ENCODE measurements at places on chromosomes 3 and 15.

DNA sequence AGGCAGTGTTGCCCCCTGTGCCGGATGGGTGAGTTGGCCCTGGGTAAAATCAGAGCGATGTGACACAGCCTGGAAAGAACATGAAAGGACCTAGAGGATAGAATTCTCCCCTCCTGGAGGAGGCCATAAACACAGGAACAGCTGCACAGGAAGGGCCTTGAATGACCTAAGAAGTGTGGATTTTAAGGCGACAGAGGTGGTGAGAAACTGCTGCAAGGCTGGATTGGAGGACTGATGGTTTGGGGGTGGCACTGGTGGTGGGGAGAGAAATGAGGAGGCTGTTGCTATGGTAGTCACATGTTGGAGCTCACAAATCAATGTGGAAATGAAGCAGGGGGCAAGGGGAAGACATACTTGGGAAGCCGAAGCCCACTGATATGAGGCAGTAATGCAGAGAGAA, 13.8 kb downstream of the XIRP1 start:
- DNase-seq: no peak

DNA sequence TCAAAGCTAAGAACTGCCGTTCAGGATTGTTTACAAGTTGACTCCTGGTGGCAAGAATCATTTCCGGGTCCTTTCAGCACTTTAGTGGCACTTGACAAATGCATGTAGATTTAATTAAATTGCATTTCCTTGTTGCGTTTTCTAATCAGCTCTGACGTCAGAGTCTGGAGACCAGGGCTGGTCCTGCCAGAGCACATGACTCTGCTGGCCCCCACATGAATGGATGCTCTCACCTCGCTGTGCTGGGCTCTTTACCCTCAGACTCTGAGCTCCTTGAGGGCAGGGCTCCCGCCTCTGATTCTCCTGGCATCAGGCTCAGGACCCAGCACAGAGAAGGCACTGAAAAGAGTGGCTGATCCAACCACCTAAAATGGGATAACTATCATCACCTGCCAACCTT, 69.4 kb downstream of the FEM1B start:
- DNase-seq: no peak

DNA sequence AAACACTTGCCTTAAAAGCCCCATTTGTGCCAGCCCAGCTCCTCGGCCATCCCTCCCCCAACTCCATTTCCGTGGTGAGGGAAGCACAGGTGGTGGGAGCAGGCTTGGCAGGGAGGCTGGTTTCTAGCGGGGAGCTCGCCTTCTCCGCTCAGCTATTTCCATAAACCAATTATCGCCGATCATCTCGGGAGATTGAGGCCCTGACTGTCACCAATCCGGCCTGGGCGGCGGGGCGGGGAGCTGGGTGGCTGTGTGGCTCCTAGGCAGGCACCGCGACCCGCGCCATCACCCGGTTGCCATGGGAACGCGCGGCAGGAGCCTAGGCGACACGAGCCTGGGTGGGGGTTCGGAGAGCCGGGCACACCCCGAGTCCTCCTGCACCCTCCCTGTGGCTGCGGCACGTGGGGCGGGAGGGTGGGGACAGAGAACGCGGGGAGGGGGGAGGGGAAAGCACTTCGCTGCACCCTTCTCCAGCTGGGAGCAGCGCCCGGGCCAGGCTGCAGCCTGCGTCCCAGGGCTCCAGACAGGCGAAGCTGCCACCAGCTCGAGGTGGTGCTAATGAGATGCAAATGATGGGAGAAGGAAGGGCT, 9.3 kb downstream of the CCDC33 start:
- no peak for DNase-seq

GRCh38 chr3:187975561-187976364, 178.2 kb upstream of the LPP start:
- no peak for DNase-seq

GRCh38 chr3:182469086-182469485, 324.2 kb upstream of the ATP11B start:
- no peak for DNase-seq
